ENCODE measurements at places on chromosomes 1 and 21.

GRCh38 chr1:207421078-207421477 is 33.0 kb upstream of the CR2 start:
- no peak for DNase-seq

- no peak for DNase-seq
Observed at GRCh38 chr1:192010406-192010805, 147.9 kb upstream of the RGS18 start.

DNA sequence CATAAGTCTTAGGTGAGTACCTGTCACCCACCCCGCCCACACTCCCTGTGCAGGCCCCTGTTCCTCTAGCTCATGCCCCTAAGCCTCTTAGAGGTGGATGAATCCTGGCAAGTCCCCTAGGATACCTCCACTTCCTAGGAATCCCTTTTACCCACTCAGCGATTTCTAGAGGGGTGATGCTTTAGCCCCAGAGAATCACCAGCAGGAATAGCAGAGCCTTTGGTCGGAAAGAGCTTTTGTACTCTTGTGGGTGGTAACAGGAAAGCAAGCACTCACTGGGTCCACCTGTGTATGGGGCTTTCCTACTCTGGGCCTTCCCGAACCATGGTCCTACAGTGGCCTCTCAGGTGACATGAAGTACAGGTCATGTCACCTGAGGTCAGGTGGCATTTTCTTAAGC is 172.4 kb downstream of the CLIC6 start:
- DNase-seq: no peak

GRCh38 chr1:217348960-217349664 is 281.8 kb downstream of the GPATCH2 start:
- DNase-seq: no peak

Measured in brain pericyte (primary cell).